NCI-H2081 treated with DMSO at 0.1 percent for 48 hours (cell line): ENCODE measurements at places on chromosomes 13 and 19.

- DNase-seq, result no peak
Observed at GRCh38 chr13:22082437-22083100, 411.7 kb downstream of the FGF9 start.

DNA sequence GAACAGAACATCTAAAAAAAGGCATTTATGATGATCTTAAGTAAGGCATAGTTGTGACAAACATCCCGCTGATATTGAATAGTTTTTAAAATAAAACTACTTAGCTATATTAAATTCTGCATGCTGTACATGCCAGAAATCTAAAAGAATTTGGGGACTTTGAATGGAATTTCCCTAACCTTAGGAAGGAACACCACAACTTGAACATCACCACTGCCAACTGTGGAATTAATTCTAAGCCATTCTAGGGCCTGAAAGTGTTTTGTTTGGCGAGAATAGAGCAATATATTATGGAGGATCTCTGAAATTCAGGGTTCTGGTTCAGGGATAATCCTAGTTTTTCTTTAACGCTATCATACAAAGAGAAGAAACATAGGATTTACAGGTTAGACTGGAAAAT lies 17.8 kb upstream of the LATS2 start:
- DNase-seq, result no peak

- DNase-seq, result no peak
Observed at GRCh38 chr19:4967738-4968461, 1.0 kb upstream of the KDM4B start.

DNA sequence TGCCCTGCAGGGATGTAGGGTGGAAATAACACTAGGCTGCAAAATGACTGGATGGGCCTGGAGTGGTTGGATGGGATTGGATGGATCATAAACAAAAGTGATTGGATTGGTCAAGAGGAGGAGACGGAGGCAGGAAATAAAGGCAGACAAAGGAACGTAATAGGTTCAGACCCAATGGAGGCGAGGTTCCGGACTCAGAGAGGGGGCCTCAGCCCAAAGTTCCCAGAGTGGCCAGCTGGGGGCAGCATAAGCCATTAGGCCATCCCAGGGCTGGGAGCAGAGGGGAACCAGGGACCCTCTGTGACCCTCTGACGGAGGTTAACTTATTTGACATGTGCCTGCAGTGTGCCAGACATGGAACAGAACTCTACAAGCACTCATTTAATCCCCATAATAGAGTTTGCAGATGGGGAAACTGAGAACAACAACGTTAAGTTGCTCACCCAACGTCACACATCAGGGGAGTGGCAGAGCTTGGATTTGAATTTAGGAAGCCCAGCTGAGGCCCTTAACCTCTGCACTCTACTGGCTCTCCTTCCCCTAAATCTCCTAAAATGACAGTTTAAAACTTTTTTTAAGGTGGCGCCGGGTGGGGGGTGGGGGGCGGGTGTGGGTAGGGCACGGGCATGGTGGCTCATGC lies 15.3 kb upstream of the MAP1S start:
- no peak for DNase-seq

DNA sequence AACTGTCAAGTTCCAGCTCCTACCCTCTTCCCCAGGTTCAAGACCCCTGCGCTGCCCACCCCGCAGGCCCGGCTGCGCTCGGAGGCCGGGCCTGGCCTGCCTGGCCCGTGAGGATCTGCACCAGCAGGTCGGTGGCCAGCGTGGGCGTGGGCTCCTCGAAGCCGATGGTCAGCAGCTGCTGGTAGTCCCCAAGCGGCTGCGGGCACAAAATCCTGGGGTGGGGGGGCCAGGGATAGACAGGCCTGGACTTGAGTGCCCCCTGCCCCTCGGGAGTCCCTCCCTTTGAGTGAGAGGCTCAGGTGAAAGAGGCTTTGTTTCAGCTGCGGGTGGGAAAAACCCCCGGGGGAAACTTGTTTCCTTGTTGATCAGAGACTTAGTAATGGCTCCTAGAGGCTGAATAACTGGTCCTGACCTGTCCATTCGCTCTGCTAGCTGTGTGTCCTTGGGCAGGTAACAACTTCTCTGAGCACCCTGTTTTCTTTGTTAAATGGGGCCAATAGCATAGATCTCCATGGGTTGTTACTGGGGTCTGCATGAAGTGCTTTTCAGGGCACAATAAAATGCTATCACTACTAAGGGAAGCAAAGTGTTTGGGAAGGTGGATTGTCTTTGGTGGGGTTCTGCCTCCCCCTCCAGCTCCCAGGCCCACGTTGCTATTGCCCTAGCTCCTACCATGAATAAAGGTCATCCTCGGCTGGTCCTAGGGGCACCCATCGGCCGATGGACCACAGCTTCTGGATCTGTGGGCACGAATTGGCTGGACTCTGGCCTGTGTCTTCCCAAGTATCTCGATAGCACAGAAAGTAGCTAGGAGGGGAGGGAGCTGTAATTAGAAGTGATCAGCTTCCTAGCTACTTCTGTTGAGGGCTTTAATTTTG lies 3.5 kb downstream of the C19orf67 start:
- no peak for DNase-seq

GRCh38 chr19:32649751-32650150 lies 25.2 kb downstream of the ANKRD27 start:
- no peak for DNase-seq

DNA sequence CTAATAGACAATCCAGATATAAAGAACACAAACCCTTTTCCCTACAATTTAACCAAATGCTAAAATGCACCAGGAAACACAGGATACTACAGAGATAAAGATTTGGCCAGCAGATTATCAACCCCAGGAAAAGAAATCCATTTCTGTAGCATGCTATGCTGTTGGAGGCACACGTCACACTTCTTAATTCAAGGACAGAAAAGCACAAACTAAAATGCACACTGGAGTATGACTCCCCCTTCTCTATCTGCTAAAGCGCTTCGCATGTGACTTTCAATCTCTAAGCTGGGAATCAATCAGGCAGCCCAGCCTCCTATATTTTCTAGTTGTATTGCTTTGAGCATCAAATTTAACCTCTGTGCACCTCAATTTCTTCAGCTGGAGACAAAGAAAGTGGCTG lies 22.2 kb downstream of the ABCC4 start:
- DNase-seq, result no peak

GRCh38 chr19:39710333-39710890 lies 6.1 kb downstream of the LGALS14 start:
- no peak for DNase-seq

DNA sequence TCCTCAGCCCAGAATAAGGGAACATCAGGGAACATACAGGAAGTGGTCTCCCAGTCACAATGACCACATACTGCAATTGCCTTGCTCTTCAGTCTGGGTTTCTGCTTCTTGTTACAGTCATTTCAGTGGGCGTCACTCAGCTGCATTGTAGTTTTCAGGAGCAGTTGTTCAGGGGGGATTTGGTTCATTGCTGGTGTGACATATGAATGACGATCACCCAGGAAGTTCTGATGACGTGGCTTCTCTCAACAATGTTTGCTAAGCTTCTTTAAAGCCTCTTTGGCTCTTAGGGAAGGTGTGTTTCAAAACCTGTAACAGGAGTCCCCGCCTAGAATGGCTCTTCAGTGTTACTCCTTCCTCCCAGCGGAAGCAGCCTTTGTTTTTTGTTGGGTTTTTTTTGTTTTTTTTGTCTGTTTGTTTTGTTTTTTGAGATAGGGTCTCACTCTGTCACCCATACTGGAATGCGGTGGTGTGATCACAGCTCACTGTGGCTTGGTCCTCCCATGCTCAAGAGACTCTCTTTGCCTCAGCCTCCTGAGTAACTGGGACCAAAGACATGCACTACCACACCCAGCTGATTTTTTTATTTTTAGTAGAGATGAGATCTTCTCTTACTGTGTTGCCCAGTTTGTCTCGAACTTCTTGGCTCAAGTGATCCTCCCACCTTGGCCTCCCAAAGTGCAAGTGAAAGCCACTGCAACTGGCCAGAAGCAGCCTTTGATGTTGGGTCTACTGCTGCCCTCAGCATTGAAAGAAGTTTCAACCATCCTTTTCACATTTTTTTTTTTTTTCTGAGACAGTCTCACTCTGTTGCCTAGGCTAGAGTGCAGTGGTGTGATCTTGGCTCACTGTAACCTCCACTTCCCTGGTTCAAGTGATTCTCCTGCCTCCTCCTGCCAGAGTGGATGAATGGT lies 1.4 kb upstream of the SCEL start:
- DNase-seq, result no peak

- no peak for DNase-seq
Observed at GRCh38 chr19:47268028-47268427, 6.7 kb upstream of the INAFM1 start.

- no peak for DNase-seq
Observed at GRCh38 chr13:23500849-23501248, 67.3 kb upstream of the SACS start.

- DNase-seq, result no peak
Observed at GRCh38 chr13:37134411-37135041, 29.1 kb upstream of the CSNK1A1L start.

DNA sequence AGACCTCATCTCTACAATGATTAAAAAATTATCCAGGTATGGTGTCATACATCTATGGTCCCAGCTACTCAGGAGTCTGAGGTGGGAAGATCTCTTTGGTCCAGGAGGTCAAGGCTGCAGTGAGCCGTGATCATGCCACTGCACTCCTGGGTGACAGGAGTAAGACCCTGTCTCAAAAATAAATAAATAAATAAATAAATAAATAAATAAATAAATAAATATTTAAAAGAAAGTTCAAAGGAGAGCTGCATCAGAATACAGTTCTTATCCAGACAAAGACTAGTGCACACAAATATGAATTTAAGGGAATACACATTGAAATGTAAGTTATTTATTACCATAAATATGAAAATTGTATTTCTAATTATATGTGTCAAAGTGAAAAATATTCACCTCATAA lies 624.9 kb downstream of the SLITRK6 start:
- DNase-seq, result no peak

DNA sequence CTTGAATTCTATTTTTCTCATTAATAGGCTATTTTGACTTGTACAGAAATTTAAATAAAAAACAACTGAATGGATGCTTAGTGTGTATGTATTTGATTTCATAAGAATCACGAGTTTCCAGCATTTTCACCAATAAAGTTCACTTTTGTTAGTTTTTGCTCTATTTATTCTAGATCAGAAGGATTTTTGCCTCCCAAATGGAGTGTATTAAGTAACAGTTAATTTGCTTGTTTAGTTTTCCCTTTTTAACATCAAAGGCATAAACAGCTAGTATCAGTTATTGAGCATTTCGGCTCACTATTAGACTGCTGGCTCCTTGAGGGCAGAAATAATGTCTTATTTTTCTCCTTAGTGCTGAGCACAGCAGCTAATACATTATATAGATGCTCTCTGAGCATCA lies 414.1 kb downstream of the FGF9 start:
- no peak for DNase-seq

GRCh38 chr19:18833141-18833476 lies 1.4 kb downstream of the UPF1 start:
- DNase-seq, result no peak
